ENCODE measurements at places on chromosomes 5 and 9.

- no peak for DNase-seq
These were observed 78.5 kb downstream of the SHB start for GRCh38 chr9:37990404-37991015.

- DNase-seq, result no peak
These were observed 1.3 kb downstream of the UBE2R2 start for GRCh38 chr9:33818167-33818846.

DNA sequence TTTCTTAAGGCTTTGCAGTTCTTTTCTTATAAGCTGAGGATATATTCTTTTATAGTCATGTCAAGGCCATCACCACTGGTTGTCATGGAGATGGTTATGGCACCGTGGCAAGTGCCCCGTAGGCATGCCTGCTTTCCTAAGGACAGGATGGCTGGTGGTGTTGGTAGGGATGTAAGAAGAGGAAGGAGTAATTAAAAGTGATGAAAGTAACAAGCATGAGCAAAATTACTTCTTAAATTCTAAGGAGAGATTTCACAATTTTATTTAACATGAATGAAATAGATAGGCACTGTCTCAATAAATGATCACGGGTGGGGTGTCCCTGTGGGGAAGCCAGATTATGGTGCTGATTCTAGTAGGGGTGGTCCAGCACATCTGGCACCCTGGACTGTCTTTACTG, 290.2 kb upstream of the KLF4 start:
- DNase-seq, result no peak

GRCh38 chr9:88388886-88389605, 802 bp downstream of the SPIN1 start:
- peak; percentile 41 for DNase-seq

DNA sequence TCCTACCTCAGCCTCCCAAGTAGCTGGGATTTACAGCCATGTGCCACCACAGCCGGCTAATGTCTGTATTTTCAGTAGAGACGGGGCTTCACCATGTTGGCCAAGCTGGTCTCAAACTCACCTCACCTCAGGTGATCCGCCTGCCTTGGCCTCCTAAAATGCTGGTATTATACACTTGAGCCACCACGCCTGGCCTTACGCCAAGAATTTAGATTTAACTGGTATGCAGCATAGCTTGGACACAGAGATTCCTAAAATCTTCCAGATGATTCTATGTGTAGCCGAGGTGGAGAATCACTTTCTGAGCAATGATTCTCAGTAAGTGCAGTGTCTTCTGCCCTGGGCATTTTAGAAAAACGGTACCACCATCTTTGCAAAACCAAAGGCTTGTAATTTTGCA, 74.1 kb downstream of the HABP4 start:
- no peak for DNase-seq

DNA sequence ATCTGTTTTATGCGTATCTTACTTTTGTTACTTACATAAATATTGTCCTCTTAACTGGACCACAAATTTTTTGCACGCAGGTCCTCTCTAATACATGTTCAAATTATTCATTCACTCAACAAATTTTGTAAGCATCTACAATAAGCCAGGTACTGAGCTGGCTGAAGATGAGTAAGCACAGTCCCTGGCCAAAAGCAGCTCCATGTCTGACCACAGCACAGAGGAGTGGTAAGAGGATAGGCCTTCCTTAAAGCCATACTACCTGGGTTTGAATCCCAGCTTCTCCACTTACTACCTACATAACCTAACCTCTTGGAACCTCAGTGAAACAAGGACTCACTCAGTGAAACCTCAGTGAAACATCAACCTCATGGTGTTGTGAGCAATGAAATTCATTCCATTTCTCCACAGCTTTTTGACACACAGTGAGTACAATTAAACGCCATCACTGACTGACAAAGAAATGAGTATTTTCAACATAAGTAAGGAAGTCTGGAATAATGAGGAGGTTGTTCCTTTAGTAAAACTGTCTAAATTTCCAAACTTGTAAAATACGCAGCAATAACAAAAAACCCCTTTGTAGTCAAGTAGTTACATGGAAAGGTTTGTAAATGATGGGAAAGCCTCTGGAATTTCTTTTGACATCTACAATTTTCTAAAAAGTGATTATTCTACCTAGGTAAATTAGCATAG, 15.0 kb downstream of the PTAR1 start:
- no peak for DNase-seq

DNA sequence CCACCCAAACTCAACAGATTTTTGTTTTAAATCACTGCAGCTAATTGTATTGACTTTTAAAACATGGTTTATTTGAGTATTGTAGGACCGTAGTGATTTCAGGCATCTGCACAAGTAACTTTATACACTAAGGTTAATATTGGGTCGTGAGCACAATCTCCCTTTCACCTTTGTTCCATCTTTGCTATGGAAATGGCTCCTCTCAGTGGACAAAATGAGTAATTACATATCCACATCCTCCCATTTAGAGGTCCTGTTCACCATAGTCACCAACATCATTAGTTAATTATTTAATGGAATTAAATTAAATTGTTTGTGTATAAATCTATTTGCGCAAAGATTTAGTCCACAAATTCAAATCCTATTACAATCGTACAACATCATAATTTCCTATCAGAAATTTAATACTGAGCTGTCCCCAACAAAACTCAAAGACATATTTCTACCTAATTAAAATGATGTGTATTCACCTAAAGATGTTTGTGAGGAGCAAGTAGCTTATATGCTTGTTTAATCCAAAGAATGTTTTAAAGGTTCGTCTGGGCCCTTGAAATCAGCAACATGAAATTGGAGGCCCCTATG, 173.0 kb upstream of the DAPK1 start:
- no peak for DNase-seq

GRCh38 chr9:133225171-133226011, 16.3 kb upstream of the OBP2B start:
- DNase-seq, result no peak

Measured in activated CD4-positive, alpha-beta T cell treated with anti-CD3 and anti-CD28 coated beads for 4 hours (primary cell).